ENCODE measurements at places on chromosomes 6 and 20.

DNA sequence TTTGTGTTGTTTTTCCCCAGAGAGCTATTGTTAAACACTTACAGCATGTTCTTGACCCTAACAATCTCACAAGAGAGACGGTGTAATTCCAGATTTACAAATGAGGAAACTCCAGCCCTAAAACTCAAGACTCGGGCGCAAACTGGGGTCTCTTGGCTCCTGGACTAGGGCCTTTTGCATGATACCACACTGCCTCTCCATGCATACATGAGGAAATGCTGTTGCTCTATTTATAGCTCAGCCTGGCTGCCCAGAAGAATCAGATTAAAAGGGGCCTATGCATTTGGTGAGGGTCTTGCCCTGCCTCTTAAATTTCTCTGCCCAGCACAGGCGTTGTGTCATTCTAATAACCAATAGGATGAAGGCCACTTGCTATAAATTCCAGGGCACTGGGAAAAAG lies 30.5 kb upstream of the SNRPB2 start:
- DNase-seq: no peak

DNA sequence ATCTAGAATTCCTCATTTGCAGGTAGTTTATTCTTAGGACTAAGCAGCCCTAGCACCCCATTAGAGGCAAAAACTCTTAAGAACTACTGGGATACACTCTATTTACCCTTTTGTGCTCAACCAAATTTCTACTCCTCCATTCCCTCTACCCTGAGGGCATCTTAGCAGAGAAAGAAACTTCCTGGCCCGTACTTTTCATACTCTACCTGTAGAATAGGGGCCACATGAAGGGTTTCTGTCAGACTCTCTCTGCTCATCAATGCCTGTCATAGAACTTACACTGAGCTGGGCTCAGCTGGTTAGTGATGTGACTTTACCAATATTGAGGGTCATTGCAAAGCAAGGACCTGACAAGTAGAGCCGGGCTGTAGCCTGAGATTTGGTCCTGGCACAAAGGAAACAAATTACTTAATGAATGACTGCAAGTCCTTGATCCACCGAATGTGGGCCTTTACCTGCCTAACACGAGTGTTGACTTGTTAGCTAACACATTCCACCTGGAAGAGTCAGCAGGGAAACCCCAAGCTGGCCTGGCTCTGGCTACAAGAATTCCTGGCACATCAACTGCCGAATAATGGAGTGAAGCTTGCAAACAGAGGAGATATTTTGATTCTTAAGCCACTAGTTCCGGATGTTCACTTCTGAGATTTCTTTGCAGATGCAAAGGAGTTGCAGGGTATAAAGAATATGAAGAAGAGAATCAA lies 280.5 kb upstream of the JAG1 start:
- DNase-seq: no peak

GRCh38 chr6:6586671-6587526 lies 1.6 kb upstream of the LY86 start:
- no peak for DNase-seq

DNA sequence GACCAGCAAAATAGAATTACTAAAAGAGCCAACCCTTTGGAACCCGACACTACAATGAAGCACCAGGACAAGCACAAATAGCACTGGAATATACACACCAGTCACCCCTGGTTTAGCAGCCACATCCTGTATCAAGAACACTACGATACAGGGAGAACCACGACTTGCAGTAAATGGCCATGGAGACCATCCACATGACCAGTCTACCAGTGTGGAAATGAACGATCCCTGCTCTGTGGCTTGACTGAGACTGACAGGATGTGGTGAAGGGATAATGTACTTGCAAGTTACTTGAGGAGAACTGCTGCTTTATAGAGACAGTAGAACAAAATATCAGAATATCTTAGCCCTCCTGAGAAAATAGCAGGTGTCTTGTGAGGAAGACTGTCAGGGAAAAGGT lies 169.6 kb downstream of the COL9A1 start:
- DNase-seq: no peak

GRCh38 chr6:5208057-5208456 lies 52.7 kb downstream of the LYRM4 start:
- DNase-seq: no peak

GRCh38 chr20:2320813-2321658 lies 25.2 kb downstream of the TGM3 start:
- no peak for DNase-seq

- DNase-seq: no peak
Observed at GRCh38 chr20:23666698-23667097, 22.1 kb downstream of the CST4 start.
